SIG-M5 (cell line): ENCODE measurements at places on chromosomes 1 and 21.

DNA sequence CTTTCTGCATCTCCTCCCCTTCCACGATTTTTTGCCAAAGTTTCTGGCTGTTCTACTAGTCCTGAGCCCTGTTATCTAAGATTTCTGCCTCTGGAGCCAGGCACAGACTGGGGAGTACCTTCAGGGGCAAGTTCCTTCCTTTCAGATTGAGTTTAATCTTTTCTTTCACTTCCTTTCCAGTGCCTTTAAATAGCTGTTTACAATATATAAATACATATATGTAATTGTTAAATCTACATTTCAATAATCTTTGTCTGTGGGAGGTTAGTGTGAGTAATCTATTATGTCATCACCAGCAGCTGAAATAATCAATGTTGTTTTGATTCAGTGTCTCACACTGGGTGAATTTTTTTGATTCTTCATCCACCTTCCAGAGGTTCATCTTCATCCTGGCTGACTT, 31.8 kb downstream of the DIPK1A start:
- DNase-seq, result no peak

- DNase-seq, result no peak
Observed at GRCh38 chr1:39648496-39648895, 9.1 kb upstream of the HEYL start.

DNA sequence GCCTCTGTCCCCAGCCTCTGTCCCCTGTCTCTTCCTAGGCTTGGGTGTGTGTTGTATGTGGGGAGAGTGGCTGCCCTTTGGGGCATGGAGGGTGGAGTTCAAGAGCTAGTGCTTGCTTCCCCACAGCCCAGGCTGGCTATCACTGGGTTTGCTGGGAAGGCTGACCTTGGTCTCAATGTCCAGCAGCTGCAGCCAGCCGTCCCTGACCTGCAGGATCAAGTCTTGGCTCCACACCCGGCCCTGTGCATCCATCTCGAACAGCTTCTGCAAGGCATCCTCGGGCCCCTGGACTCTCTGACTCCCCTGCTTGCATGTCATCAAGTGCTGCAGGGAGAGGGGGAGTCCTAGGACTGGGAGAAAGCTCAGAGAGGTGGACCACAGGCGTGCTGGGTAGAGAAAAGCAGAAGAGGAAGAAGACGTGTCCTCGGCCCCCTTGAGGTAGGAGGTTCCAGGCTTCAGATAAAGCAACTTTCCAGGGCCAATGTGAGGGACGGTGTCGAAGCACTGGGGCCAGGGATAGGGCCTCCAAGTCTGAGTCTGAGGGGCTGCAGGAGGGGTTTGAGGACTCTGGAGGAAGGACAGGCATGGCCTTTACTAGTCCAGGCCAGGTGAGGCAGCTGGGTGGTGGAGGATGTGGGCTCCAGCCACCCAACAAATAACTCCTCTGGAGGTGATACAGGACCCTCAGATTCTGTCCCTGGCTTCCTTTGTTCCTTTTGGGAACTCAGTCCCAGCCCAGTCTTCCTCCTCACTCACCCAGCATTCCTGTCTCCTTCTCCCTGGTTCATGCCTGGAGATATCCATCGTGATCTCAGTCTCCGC, 4.0 kb downstream of the EPS8L3 start:
- DNase-seq, result no peak

DNA sequence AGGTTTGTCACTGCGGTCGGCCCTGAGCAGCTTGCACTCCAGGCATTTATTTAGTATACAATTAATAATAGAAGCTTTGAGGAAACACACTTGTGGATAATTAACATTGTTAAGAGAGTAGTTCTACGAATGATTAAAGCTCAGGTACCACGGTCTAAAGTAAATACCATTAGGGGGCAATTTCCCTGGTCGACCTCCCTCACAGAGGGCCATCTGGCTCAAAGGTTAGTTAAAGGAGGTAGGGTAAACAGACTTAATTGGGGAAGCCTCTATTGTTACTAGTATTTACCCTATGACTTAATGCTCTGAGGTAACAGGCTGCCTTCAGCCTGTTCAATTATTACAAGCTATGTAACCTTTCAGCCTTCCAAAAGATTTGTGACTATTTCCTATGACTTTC, 122.3 kb upstream of the SLC44A3 start:
- no peak for DNase-seq

DNA sequence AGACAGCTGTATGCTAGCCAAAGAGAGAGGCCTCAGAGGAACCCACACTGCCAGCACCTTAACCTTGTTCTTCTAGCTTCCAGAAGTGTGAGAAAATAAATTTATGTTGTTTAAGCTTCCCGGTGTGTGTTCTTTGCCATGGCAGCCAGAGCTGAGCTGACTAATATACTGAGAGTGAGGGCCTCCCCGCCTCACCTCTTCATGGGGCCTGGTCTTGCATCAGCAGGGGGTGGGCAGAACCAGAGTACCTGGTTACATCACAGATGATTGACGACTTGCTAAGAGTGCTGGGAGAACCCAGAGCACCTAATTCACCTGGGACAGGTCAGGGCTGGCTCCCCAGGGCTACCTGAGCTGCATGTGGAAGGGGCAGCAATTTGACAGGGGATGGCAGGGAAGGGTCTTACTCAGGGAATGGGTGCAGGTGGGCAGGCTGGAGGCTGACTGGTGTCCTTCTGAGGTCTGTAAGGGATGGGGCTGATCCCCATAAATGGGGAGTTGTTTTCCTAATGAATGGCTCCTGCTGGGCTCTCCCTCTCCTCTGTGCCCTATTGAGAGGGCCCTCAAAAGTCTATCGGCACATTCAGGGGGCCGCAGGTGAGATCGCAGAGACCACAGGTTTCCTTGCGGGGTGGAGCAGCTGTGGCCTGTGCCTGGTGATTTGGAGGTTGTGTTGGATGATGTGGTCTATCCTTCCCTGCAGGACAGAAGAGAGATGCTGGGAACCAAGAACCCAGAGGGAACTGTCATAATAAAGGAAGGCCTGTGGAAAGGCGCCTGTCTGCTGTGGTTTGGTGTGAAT, 60.6 kb upstream of the ETV3 start:
- DNase-seq, result no peak

- DNase-seq, result no peak
Observed at GRCh38 chr21:37224861-37225839, 42.0 kb downstream of the VPS26C start.

- DNase-seq, result no peak
Observed at GRCh38 chr1:12438349-12438924, 179.6 kb downstream of the DHRS3 start.

- DNase-seq, result no peak
Observed at GRCh38 chr1:28646040-28646439, 2.4 kb upstream of the RNU11 start.

DNA sequence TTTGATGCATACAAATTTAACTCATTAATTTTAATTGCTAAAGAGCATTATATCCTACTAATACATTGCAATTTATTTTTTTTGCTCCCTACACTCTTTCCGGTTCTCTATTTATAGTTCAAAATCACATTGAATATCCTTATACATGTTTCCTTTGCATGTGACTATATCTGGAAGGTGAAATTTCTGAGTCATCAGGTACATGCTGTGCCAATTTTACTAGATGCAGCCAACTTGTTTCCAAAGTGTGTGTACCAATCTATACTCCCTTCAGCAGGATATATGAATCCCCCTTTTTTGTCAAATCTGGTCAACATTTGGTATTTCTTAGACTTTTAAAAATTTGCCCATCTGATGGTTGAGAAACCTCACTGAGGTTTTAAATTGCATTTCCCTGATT, 602.9 kb upstream of the CAMK1G start:
- no peak for DNase-seq

DNA sequence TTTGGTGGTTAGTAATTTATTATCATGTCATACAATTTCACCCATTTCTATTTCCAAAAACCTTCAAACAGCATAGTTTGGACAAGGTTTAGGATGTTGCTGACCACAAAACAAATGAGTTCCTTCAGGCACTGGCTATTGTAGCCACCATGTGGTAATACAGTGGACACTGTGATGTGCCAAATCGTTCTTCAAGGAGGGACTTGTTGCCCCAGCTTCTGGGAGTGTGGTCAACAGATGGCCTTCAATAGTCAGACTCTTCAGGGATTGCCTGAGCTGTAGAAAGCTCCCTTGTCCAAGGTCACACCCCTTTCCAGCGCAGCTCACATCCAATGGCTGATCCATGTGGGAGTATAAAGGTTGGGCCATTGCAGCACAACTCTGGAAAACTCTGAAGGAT, 2.6 kb downstream of the PDE4B start:
- no peak for DNase-seq

GRCh38 chr1:205971082-205971481, 27.8 kb upstream of the SLC26A9 start:
- no peak for DNase-seq

DNA sequence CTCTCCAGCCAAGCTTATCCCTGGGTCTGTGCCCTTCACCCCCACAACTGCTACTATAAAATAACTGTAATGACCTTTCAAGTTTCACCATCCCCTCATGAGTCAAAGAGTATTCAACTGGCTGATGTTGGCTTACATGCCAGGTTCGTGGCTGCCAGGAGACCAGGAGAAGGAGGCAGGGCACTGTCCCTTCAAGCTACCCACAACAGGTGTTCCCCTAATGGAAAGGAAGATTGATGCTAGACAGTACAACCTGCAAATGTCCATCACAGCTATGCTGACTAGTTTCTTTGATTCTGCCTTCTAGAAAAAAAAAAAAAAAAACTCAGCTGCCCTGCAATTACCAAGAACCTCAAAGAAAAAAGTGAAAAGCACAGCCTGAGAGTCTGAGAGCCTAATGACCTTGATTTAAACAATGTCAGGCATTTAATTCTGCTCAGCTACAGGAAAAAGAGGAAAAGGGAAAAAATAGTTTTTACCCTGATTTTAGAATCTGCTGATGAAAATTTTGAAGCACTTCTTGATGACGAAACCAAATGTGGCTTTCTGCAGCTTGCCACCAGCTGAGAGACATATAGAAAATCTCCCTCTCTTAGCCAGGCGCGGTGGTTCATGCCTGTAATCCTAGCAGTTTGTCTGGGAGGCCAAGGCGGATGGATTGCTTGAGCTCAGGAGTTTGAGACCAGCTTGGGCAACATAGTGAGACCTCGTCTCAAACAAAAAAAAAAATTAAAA, 82.7 kb upstream of the ROR1 start:
- DNase-seq, result no peak

GRCh38 chr21:32957545-32957944, 68.2 kb upstream of the OLIG2 start:
- no peak for DNase-seq

DNA sequence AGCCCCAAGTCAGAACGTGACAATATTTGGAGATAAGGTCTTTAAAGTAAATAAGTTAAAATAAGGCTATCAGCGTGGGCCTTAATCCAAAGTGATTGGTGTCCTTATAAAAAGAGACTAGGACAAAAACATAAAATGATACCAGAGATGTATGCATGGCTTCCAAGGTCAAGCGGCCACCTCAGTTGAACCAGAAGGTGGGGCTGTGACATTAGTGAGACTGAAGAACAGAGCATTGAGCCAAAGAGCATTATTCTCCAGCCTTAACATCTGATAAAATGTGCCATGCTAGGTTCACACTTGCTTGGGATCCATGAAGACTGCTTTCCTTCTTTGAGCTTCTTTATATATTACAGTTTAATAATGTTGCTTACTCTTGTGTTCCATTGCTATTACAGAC, 554.6 kb downstream of the PLA2G4A start:
- no peak for DNase-seq

DNA sequence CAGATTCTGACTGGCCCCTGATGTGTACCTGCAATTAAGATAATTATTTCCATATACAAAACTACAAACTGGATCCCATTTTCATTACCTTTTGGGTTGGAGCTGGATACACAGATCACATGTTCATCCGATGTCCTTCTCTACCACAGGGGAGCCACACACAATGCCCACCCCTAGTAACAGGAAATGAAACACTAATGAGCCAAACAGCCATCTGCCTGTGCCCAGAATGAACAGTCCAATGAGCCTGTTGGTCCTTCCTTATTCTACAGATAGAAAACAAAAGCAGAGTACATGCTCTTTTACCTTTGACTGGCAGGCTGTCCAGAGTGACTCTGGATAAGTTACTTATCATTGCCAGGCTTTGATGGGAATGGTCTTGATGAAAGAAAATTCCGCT, 68.6 kb downstream of the SIPA1L2 start:
- no peak for DNase-seq

- DNase-seq, result no peak
Observed at GRCh38 chr1:226951286-226952117, 11.4 kb downstream of the COQ8A start.

DNA sequence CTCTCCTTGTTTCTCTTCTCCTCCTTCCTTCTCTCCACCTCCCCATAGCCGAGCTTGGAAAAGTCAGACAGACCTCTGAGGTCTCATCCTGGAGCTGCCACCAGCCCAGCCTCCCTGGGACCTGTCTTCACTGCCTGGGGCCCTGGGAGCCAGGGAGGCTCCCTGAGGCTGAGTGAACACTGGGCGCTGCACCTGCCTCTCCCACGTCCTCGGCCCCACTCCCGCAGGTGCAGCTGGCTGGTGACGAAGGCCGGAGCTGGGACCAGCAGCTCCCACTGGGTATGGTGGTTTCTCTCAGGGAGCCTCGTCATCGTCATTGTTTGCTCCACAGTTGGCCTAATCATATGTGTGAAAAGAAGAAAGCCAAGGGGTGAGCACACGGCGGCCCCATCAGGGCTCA, 5.3 kb downstream of the TNFRSF14 start:
- no peak for DNase-seq

DNA sequence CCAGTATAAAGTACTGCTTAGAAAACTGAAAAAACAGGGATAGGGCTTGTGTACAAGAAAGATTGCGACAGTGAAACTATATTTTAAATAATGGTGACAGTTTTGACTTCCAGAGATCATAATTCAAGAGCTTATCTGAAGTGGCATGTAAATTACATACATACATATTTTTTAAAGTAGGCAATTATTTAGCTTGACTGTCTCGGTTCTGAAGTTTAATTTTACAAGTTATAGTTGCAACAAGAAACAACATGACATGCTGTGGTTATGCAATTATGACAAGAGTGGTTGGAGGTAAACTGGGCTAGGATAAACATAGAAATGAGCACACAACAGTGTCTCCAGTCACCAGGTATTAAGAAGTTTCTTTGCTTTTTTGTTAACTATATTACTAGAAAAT, 4.1 kb downstream of the C1orf21 start:
- no peak for DNase-seq

- DNase-seq, result no peak
Observed at GRCh38 chr1:119080586-119080985, 59.9 kb downstream of the WARS2 start.

DNA sequence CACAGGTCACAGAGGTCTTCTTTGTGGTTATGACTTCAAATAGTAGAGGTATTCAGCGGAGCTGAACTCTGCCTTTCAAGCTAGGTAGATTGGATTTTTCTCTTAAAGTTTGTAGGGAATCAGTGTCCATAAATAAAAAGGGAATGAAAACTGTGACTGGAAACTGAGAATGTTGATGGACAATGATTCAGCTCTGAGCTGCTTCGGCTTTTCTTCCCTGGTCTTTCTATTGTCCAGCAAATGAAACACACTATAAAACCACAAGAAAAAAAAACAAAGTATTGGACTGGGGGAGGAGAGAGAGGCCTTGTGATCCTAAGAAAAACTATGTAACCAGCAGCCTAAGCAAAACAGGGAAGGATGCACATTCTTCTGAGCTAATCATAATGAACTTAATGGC, 11.1 kb downstream of the TNNI3K start:
- no peak for DNase-seq
